Fibroblast of mammary gland (primary cell): ENCODE measurements at places on chromosomes 12 and 14.

DNA sequence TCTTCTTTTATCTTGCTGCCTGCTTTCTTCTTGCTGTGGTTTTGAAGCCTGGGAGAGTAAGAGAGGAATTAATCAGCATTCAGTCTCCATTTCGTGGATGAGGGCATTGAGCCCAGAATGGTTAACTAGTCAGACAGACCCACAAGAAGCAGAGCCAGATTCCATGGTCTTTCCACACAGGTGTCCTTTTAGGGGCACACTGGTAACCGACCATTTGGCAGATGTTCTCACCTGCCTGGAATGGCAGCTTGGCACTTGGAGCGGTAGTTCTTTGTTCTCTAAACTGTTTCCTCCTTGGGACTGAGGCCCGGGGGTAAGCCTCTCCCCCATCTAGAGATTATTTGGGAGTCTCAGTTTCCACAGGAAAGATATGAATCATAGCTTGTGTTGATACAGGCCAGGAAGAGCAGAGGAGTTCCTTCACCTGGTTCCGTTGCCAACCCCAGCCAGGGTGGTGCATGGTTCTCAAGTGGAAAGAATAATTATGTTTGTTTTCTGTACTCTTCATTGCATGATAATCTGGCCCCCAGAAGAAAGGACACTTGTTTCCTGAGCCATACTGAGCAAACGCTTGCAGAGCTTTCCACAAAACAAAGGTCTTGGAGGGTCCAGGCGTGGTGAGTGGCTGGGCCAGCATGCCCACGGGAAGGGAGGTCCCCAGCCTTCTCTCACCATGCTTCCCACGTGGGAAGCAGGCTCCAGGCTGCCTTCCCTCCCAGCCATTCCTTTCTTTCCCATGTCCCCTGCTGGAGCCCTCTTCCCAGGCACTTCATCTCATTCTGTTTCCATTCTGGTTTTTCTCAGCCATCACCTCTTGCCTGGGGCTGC is 2.0 kb upstream of the KRT75 start:
- peak; percentile 51 for DNase-seq

DNA sequence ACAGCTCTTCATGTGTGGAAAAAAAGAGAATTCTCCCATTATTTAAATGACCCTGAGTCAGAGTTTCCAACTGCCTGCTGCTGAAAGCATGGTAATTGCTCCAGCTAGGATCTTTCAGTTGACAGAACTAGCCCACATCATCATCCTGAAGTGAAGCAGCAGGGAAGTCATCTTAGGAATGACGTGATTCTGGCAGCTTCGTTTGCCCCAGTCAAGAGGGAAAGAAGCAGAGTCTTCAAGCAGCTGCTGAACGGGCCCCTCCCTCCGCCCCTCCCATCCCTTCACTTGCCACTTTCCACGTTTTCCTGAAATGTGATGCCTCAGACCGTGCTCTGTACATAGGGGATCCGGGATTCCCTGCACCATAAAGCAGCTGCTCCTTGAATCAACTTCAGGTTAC is 455.0 kb upstream of the TMEM132C start:
- peak; percentile 85 for DNase-seq

DNA sequence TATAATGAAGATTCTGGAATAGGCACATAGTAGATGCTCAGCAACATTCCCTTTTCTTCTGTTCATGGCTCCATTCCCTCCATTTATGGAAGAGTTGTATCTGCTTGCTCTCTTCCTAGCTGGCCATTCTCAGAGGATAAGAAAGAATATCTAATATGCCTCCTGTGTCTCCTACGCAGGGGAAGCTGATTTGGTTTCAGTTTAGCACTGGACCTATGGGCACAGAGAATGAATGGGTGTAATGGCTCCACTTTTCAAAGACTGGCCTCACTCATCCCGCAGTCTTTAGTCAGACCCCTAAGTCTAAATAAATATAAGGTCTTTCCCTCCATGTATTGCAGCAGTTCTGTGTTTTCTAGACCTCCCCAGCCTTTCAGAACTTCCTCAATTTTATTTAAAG is 2.0 kb downstream of the PKP2 start:
- no peak for DNase-seq

GRCh38 chr12:122501489-122501989 is 807 bp upstream of the ZCCHC8 start:
- no peak for DNase-seq

DNA sequence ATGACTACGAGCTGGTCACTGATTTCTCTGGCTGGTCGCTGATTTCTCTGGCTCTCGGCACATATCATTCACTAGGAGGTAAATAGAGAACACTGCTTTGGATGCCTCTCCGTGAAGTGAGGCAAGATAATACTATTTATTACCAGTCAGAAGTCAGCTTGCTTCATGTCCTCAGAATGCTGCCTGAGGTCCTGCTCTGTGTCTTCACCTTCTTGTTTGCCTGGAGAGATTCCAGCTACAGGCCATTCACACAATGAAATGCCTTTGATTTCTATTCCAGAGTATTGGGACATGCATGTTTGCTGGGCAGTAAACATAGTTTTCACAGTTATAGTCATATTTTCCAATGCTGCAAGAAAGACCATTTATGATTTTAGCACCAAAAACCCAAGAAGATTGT is 106.7 kb downstream of the AEBP2 start:
- peak; percentile 69 for DNase-seq

DNA sequence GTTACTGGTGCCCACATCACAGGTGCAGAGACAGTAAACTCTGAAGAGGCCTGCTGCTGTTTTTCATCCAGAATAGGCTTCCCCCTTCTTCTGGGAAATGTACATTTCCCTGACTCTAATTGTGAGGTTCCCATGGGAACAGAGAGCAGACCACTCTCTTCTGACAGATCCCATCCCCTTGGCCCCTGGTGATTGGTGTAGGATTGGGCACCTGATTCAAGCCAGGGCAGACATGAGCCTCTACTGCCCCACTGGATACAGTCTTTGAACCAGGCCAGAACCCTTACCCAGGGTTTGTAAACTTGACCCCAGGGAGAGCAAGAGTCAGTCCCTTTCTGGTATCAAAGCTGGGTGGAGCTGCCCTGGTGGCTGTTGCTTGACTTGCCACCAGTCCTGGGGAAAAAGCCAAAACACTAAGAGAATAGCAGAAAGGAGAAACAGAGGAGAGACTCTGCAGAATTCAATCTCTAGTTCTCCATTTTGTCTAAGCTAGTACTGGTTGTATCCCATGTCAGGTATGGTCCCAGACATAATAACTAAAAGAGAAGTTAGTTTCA is 14.8 kb upstream of the NFYB start:
- no peak for DNase-seq

GRCh38 chr14:60656686-60657455 is 7.6 kb upstream of the SIX1 start:
- peak; percentile 69 for DNase-seq
